Activated CD4-positive, alpha-beta T cell treated with anti-CD3 and anti-CD28 coated beads, Interleukin-2, amount 50 U/mL, for 4 hours (primary cell): ENCODE measurements at places on chromosomes 12 and 14.

GRCh38 chr12:104306376-104306775, 2.8 kb downstream of the EID3 start:
- no peak for DNase-seq

DNA sequence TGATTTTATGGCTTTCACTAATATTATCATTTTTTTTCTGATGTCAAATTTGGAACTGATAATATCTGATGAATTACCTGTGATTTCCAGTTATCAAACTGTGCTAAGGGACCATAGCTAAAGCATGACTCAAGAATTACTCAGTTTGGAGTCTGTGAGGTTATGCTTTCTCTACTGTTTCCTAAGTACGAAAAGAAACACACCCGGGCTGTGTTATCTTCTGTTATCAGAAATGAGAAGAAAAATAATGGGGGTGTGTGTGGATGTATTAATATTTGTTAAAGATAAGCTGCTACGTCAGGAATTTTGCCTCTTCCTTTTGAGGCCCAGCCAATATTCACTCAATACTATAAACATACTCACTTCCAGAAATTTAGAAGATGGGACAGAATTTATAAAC, 1401.9 kb upstream of the FLRT2 start:
- no peak for DNase-seq

GRCh38 chr12:123057513-123058265, 77.2 kb downstream of the ARL6IP4 start:
- DNase-seq: no peak

DNA sequence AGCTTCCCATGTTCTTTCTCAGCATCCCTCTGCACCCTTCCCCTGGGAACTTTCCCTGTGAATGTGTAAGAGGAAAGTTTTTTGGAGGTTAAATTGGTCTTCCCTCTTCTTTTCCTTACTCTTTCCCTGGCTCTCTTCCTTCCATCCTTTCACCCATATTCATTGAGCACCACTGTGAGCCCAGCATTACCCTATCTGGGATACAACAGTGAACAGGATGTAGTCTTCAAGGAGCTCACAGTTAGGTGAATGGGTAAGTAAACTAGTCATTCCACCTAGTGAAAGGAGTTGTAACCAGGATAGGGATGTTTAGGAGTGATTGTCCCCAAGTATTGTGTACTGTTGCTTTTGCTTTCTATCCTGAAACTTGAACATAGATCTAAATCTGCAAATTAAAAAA, 123.8 kb downstream of the MYRFL start:
- no peak for DNase-seq

GRCh38 chr14:21703357-21704326, 30.0 kb upstream of the OR4E1 start:
- DNase-seq: no peak

DNA sequence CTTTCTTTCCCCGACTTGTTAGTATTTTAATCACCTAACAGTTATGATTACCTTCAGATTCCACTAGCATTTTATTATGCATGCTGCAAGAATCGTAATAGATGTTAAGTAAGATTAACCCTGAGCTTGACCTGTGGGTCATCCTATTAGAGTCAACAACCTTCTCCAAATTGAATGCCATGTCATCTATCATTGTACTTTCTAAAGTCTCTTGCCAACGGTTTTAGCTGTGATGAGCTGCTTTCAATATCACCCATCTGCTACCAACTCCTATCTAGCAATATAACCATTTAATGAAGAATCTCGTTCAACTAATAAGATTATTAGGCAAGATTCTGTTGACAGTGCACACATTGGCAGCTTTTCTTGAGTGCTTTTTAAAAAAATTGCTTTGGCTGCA, 33.7 kb downstream of the DACT1 start:
- DNase-seq: no peak
